ENCODE measurements at places on chromosomes 2 and 18.

DNA sequence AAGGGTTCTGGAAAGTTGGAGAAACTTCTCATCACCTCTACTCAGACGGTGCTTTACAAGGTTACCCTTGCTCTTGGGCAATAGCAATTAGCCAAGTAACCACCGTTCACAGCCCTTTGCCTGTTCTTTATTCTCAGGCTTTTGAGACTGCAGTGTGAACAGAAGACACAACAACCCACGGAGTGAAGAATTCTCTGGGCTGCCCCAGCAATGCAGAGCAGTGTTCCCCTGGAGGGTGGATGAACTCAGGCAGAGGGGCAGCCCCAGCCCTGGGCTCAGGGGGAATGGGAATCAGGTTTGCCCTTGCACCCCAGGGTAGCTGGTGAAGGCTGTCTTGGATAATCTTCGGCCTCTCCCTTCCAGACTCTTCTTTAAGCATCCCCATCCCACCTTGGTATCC, 69.1 kb downstream of the MCFD2 start:
- no peak for DNase-seq

DNA sequence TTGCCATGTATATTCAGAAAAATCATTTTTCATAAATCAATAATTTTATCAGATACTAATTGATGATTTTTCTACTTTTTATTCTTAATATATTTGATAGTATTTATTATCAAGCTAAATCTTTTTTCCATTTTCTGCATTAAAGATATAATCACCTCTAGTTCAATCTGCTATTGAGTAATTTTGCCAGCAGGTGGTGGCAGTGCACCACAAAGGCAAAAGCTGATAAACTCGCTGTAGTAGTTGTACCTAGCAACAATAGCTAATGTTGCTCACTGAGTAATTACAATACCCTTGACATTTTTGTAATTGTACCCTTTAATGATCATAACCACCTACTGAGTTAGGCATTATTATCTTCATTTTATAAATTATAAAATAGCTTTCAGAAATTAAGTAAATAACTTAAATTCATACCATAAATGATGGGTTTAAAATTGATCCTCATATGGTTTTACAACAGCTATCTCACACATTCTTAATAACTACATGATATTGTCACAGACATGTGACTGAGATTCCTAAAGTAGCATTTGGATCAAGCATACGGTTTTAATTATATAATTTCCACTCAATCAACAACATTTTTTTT, 52.0 kb upstream of the CALCRL start:
- DNase-seq = peak; percentile 31

DNA sequence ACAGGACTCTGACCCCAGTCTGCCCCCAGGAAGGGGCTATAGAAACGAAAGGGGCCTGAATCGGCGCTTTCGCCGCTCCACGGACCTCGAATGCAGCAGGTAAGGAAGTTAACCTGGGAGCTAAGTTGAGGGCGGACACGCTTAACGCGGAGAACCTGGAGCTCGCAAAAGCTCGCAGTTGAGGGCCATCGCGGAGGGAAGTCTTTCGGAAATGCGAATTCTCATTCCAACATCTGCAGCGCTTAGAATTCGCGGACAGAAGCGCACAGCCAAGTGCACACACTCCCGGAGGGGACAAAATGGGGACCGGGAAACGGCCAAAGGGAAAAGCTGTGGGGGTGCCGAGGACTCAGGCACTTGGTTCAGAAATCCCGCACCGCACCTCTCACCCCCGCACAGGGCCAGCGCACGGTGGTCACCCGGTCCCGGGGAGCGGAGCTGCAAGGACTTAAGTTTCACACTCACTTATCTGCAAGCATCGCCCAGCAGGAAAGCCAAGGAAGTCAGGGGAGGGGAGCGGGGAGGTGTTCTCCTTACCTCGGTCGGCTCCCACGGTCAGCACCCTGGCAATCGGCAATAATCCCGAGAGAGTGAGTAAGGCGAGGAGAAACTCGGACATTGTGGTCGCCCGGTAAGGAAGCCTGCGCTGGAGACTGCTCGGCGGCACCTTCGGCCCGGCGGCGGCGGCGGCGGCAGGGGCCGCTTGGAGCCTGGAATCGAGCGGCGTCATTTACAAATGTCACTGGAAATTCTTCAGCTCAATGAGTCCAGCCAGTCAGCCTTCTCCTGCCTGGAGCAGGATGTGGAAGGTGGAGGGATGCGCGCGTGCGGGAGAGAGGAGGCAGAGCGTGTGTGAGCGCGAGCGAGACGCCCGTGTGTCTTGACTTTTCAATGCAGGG, 456 bp downstream of the LRP1B start:
- no peak for DNase-seq

DNA sequence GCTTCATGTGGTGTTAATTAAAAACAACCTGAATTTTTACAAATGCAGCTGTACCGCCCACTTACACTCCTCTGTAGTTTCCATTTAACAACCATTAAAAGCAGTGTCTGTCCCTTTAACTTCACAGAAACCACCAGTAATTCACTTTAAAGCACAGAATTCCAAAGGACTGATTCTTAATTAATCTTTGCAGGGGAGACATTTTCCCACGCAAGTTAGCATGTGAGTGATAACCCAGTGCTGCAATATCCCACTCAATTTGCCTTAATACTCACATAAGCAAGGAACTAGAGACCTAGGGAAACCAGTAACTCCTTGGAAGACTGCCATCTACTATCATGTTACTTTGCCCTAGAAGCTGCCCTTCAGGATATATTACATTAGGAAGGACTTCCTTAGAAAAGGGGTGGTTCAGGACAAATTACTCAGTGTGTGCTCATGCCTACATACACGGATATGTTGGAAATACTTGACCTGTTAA, 102.3 kb downstream of the OSR1 start:
- no peak for DNase-seq

- no peak for DNase-seq
Measured at GRCh38 chr18:57116598-57117132, 30.2 kb upstream of the BOD1L2 start.

- DNase-seq = no peak
Measured at GRCh38 chr18:3135536-3135935, 84.2 kb downstream of the MYOM1 start.

- DNase-seq = no peak
Measured at GRCh38 chr18:2920027-2920426, 73.2 kb downstream of the EMILIN2 start.

GRCh38 chr2:108825254-108825653, 38.7 kb downstream of the CCDC138 start:
- DNase-seq = no peak

- DNase-seq = no peak
Measured at GRCh38 chr18:26432651-26433424, 115.5 kb downstream of the KCTD1 start.

DNA sequence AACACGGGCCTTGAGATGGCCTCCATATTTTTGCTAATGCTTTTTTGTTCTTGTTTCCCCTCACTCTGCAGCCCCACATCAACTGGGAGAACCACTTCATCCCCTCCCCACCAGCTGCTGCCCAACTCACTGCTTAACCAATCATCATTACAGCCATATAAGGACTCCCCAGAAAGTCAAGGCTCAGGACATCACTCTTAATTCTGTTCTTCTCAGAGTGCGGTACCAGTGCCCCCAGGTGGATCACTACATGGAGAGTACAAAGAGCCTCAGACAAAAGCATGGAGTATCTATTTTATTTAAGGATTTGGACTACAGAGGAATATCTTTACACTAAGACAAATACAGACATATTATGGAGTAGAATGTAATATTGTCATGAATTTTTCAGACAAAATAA, 340.6 kb downstream of the PAX3 start:
- DNase-seq = no peak

DNA sequence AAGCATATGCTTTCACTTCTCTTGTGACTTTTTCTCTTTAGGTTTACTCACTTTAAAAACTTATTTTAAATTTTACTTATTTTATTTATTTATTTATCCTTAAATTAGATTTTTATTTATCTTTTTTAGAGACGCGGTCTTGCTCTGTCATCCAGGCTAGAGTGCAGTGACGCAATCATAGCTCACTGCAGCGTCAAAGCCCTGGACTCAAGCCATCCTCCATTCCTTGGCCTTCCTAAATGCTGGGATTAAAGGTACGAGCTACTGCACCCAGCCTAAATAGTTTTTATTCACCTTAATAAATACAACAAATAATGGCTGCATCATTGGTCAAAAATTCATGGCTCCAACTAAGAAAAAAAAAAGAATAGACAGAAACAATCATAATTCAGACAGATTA, 415.7 kb upstream of the FIGN start:
- no peak for DNase-seq

DNA sequence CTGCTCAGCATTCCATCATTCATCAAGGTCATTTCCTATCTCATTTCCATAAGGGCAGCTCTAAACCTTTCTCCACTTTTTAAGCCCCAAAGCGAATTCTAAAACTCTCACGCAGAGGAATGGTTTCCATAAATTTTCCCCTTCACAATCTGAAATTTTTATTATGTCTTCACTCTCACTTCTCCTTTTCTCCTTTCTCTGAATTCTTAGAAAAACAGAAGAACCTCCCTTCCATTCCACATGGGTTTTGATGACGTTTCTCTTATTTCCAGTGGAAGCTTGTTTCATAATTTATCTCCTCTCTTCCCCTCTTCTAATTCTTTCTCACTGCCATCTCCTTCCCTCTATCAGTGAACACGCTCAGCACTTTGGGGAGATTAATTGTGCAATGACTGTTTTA, 97.3 kb downstream of the SPATS2L start:
- no peak for DNase-seq

DNA sequence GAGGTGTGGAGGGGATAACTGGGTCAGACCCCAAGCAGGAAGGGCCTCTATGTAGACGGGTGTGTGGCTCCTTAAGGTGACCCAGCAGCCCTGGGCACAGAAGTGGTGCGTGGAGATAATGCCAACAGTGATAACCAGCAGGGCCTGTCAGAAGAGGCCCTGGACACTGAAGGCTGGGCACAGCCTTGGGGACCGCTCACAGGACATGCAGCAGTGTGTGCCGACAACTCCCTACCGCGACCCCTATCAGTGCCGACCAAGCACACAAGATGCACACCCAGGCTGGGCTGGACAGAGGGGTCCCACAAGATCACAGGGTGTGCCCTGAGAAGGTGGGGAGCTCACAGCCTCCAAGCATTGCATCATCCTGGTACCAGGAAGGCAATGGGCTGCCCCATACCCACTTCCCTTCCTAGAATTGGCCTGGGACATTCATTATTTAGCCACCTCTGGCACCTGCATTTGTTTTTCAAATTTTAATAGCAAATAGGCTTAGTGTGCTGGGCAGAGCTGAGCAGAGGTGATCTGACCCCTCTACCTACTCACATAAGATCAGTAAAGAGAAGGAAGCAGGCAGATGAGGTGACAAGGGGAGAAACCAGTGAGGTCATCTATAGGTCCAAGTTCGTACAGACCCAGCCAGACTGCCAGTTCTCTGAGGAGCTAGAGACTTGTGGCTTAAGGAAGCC, 55.2 kb downstream of the BCL11A start:
- DNase-seq = no peak

DNA sequence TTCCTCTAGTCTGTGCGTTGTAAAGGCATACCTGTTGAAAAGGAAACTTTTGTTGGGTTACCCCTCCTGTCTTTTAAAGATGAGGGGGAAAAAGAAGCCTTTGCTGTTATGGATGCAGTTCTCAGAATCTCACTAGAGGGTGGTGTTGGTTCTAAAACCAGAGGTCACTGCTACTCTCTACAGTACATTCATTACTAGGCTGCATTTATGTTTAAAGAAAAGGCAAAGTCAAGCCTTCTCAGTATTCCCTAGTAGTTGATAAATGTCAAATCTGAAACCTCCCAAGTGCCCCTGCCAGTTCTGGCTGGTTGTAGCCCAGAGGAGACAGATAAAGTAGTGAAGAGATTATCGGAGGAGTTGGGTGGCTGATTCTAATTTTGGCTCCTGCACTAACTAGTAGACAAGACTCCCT, 1.4 kb upstream of the PLCL1 start:
- DNase-seq = peak; percentile 58

DNA sequence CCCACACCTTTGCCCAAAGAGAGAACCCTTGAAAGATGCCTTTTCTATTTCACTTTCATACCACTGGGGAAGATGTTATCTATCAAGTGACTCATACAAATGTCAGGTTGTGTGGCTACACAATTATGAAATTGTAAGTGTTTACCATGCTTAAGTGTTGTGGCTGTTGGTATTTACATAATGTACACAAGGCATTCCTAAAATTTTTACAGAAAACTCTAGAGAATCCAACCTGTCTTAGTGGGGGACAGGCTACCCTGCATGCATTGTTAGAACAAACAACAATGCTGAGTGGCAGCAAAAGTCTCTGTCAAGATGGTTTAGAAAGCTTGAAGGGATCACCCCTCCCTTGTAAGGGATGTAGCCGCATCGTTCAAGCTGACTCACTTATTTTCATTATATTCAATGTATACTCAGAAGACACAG, 5.5 kb upstream of the MGAT4A start:
- peak; percentile 40 for DNase-seq

GRCh38 chr18:59651071-59651470, 46.2 kb downstream of the CCBE1 start:
- DNase-seq = no peak

- DNase-seq = no peak
Measured at GRCh38 chr2:212274215-212274614, 264.4 kb downstream of the ERBB4 start.

GRCh38 chr2:191516260-191516659, 161.7 kb upstream of the NABP1 start:
- DNase-seq = no peak

DNA sequence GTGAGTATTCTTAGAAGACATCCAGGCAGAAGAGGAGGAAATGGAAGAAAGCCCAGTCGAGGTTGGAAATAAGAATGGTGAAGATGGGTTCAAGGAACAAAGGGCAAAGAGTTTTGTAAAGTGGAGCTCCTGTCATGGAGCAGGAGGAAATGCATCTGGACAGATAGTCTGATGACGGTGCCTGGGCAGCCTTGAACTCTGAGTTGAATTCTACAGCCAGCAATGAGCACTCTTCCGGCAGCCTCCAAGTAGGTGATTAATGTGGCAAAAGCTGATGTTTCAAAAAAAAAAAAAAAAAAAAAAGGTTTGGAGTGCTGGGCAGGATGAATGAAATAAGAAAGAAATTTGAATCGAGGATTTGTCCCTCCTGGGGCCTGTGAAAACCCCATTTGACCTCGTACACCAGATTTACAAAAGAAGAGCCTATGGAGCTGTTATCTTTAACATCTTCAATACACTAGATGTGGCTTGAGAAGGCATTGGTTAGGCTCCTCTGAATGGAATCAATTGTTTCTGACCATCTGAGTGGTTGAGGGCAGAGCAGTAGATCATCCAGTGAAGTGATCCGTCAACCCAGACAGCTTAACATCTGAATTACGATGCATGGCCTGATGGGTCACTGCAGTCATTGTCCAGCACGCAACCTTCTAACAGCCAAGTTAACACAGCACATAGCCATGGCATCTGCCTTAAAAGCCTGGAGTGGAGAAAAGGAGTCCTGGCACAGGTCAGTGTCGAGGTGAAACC, 449.7 kb downstream of the TXNL1 start:
- DNase-seq = no peak

DNA sequence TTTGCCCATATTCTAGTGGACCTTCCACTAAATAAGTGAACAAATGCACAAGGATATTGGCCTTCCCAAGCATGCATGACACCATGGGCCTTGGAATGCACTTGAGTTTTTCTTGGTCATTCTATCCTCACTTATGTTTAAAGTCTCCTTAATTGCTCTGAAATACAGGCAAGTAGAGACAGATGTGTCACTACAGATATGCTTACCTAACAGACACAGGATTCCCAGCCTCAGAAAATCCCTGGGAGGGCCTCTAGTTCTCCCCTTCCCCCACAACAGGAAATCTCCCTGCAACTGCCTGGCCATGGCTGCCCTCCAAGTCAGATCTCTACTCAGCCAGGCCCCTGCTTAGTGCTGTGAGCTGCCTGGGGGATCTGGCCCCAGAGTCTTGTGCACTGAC, 445.2 kb downstream of the IRS1 start:
- DNase-seq = no peak

- peak; percentile 85 for DNase-seq
Measured at GRCh38 chr18:23627321-23627720, 35.4 kb downstream of the ANKRD29 start.
